ENCODE measurements at places on chromosomes 12 and 14.

DNA sequence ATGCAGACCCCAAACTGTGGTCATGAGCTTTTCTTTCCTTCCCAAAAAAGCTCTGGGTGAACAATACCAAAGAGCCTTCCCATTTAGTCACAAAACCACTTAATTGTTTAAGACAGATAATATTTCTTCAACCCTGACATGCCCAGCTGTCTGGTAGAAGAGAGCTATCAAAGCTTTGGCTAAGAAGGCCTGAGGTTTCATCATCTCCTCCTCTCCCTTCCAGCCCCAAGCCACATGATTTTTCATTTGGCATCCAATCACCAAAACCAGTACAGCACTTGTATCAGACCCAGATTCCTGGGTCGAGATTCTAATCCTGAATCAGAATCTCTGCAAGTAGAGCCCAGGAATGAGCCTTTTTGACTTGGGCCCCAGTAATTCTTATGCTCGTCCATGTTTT lies 199.6 kb upstream of the TMEM260 start:
- DNase-seq, result no peak

- no peak for DNase-seq
These were observed 15.3 kb upstream of the KICS2 start for GRCh38 chr12:64237382-64237781.

- DNase-seq, result no peak
These were observed 414.4 kb downstream of the FUT8 start for GRCh38 chr14:65826946-65827345.

GRCh38 chr14:44211718-44212117 lies 295.4 kb downstream of the FSCB start:
- DNase-seq, result no peak

DNA sequence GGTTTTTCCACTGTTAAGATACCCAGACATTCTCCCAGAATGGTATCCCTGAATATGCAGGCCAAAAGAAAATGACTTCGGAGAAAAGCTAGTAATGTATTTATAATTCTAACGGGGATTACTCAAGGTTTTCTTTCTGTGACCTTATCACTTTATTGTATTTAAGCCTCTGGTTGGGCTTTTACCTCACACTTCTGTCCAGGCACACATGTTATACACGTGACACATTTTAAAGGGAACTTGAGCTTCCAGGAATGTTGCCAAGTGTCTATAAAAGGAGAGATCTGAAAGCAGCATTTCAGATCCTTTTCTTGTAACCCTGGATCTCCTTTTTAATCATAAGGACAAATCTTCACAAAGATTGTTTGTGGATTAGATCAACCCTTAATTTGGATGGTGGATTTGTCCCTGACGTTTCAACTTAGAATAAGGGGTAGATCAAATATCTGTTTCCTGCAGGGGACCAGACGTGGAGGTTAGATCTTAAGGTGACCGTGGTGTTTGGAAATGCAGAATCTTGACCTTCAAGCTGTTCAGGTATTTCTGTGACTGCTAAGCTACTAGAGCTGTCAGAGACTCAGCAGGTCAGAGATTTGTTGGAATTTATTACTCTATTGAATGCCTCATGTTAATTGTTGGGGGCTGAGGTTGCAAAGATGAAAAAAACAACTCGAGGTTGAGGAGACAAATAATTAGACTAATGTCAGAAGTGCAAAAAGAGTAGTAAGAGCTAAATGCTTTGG lies 1.5 kb downstream of the CIPC start:
- no peak for DNase-seq

GRCh38 chr12:6631549-6631961 lies 4.2 kb downstream of the LPAR5 start:
- DNase-seq, result no peak

- DNase-seq, result no peak
These were observed 161.2 kb downstream of the NTF3 start for GRCh38 chr12:5593086-5593485.

DNA sequence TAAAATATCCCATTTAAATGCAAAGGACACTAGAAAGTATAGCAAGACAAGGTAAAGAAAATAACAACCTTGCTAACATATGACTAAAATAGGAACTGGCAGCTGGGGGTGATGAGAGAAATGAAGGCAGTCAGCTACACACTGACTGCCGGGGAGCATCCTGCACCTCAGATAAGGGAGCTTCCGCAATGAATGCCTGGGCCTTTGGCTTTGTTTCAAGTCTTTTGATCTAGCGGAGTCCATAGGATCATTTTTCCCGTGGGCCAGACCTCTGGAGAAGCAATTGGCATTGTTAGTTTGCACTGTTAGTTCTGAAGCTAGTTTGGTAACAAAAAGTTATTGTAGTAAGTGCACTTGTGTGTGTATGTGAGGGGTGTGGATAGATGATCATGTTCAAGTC lies 639.9 kb downstream of the DIO2 start:
- DNase-seq, result no peak

DNA sequence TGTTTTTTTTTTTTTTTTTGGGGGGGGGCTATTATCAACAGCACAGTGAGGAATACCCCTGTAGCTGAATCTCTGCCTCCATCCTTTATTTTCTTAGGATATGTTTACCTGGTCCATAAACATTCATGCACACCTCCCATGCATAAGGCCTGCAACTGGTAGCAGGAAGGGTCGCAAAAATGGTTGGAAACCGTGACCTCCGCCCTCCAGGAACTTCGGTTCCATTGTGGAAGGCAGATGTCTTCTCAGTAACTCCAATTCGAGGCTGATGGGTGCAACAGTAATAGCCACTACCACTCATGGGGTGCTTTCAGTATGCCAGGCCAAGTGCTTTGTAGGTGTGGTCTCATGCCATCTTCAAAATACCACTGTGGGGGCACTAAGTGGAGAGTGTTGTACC lies 40.2 kb downstream of the ACACB start:
- no peak for DNase-seq

GRCh38 chr12:82968631-82969367 lies 282.1 kb downstream of the TMTC2 start:
- DNase-seq, result no peak

DNA sequence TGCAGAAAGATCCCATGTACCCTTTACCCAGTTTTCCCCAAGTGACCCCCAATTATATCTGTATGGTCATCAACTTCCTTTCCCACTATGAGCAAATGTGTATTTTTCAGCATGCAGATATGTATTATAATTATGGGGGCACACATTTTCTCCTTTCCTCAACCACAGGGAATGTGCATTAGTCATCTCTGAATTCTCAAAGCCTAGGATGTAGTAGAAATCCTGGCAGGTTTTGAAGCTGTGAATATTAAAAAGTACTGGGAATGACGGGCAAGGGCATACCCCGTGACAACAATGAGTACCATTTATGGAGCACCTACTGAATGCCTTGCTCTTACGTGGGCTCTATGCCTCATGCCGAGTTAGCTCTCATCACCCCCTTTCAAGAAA lies 71.5 kb downstream of the VWF start:
- DNase-seq, result no peak

- no peak for DNase-seq
These were observed 1.0 kb upstream of the CLIP1 start for GRCh38 chr12:122423258-122424165.

GRCh38 chr12:41983394-41983793 lies 161.3 kb downstream of the GXYLT1 start:
- DNase-seq, result no peak

GRCh38 chr12:69423037-69423905 lies 46.9 kb upstream of the FRS2 start:
- DNase-seq, result no peak

GRCh38 chr14:91257328-91258010 lies 13.0 kb upstream of the GPR68 start:
- DNase-seq, result no peak

DNA sequence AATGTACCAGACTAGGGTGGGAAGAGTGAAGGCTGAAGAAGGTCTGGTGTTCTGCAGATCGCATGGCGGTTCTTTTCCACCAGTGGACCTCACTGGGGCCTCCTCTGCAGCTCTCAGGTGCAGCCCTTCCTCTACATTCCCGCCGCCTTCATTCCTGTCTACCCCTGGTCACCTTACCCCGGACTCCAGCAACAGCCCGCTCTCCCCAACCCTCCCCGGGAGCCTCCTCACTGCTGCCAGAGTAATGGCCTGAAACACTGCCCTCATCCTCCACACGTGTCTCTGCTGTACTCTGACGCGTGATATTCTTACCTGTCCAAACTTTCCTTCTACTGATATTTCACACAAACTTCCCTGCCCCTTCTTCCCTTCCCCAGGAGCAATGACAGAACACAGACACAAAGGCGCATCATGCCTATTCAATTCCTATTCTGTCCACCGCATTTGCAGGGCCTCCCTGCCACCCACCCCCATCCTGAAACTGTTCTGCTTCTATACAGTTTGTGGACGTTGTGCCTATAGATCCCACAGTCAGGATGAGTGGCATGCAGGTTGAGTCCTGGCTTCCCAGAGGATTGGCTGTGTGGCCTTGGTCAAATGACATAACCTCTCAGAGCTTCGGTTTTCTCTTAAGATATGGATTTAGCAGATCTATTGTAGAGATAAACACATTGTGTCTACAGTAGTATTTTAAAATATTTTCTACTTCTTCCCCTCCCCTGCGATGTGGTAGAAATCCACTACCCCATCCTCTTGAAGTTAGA lies 1.7 kb upstream of the NUAK1 start:
- DNase-seq, result no peak

- DNase-seq, result no peak
These were observed 267.9 kb downstream of the BCL11B start for GRCh38 chr14:99004112-99004511.

- no peak for DNase-seq
These were observed 6.3 kb downstream of the GPHN start for GRCh38 chr14:66514213-66514612.

GRCh38 chr12:32512379-32512778 lies 113.0 kb downstream of the FGD4 start:
- DNase-seq, result no peak

DNA sequence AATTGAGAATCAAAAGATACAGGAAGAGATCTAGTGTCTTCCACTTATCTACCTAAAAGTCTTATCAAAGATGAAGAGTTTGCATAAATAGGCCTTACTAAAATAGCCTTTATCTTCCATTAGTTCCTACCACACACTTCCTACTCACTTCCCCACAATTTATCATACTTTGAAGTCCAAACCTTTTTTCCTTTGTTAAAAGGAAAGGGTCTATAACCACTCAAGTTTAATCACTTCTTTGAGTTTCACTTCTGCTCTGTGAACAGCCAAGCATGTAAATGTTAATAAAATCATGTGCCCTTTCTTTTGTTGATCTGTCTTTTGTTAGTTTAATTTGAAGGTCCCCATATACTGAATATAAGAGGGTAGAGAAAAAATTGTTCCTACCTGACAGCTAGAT lies 114.5 kb downstream of the PHLDA1 start:
- DNase-seq, result no peak

- no peak for DNase-seq
These were observed 56.0 kb downstream of the CLMN start for GRCh38 chr14:95263527-95264231.

GRCh38 chr12:111846016-111846415 lies 4.0 kb downstream of the MAPKAPK5 start:
- DNase-seq, result no peak

DNA sequence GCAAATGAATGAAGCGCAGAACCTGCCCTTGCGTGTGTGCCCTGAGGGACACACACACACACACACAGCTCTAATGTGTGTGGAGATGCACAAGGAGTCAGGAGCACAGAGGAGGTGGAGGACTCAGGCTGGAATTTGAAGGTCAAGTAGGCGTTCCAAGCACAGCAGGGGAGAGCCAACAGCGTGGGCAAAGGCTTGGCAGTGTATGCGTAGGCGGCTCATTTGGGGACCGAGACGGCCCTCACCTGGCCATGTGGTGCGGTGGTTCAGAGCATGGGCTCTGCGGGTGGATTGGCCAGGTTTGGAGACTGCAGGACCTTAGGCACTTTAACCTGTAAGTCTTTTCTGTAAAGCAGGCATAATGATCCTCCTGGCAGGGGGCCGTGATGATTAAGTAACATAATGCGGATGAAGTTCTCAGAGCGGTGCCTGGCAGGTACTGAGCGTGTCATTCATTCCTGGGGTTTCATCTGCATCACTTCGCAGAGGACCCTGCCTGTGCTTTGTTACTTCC lies 69.5 kb upstream of the SLC24A4 start:
- no peak for DNase-seq

- DNase-seq, result no peak
These were observed 59.1 kb downstream of the EXOC5 start for GRCh38 chr14:57209561-57209960.

DNA sequence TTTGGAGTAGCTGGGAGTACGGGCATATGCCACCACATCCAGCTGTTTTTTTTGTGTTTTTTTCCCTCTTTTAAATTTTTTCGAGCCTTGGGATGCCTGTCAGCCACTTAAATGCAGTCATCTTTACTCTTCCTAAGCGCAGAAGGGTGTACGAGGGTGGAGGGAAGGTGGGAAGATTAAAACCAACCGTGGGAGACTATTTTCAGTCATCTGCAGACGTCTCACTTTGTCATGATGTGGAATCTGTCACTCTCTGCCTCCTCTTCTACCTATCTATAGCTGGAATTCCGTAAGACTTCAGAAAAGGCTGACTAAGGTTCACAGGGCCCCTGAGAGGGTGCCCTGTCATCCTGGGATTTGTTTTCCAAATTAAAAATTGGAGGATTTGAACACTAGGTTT lies 105.3 kb downstream of the SAMD4A start:
- no peak for DNase-seq

DNA sequence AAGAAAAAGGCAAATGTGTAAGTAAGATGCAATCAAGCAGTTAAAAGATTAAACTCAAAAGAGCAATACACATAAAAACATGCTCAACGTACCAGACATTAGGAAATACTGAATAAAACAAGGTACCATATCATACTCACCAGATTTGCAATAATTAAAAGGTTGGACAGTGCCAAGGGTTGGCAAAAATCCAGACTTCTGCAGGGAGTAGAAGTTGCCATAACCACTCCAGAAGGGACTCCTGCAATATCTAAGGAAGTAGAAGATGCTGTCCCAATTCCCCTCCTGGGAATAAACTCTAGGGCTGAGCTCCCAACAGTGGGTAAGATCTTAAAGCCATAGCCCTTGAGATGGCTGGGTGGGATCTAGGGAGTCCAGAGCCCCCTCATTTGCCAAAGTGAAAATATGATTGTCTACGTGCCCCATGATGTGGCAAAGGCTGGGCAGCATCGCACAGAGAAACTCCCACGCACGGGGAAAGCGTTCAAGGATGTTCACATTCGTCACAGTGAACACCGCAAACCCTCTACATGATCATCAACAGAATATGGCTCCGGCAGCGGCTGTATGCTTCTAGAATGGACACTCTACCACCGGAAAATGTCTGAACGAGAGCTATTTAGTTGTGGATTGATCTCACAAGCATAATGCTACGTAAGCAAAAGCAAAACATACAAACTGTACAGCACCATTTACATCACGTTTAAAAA lies 12.3 kb downstream of the KCTD10 start:
- no peak for DNase-seq

- DNase-seq, result no peak
These were observed 1.2 kb upstream of the KRT85 start for GRCh38 chr12:52368508-52368907.

- no peak for DNase-seq
These were observed 3.9 kb downstream of the AJUBA start for GRCh38 chr14:22978487-22978837.
